ENCODE measurements at places on chromosomes 16 and 17. TPM values are rescaled to one million over a fixed set of nuclear protein-coding genes. Genes with fewer than 3 reads are reported as not detected.

Gene ZSCAN32
- 16.2 TPM for total RNA-seq

Gene AIPL1
- total RNA-seq, result not detected

Gene MLKL
- 10.0 TPM for total RNA-seq

Gene CLCN7
- 33.6 TPM for total RNA-seq

Gene SEPTIN1
- not detected for total RNA-seq

Gene ATP2A3
- total RNA-seq, result not detected

Gene DHX58
- total RNA-seq, result 10.4 TPM

Gene SLC12A3
- total RNA-seq, result not detected

Gene TMEM238L
- not detected for total RNA-seq
